ENCODE measurements at places on chromosomes 4 and X.
A peak's percentile ranks its signal among the peaks of the same experiment; 100 is the strongest.

DNA sequence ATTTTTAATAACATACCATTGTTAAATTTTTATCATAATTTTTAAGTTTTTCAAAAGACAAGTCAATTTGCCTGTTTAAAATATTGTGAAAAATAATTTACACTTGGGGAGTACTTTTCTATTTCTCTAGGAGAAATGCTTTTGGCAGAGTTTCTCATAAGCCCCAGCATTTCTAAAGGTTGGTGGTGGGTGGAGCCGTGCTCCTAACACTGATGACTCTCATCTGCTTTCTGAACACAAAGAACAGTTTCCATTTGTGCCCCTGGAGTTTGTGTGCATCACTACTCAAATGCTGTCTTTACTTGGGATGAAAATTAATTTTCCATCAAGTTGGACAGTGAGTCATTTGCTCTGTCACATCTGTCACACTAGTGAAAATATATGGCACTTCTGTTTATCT lies 57.6 kb downstream of the TNIP2 start:
- DNase-seq, result no peak

DNA sequence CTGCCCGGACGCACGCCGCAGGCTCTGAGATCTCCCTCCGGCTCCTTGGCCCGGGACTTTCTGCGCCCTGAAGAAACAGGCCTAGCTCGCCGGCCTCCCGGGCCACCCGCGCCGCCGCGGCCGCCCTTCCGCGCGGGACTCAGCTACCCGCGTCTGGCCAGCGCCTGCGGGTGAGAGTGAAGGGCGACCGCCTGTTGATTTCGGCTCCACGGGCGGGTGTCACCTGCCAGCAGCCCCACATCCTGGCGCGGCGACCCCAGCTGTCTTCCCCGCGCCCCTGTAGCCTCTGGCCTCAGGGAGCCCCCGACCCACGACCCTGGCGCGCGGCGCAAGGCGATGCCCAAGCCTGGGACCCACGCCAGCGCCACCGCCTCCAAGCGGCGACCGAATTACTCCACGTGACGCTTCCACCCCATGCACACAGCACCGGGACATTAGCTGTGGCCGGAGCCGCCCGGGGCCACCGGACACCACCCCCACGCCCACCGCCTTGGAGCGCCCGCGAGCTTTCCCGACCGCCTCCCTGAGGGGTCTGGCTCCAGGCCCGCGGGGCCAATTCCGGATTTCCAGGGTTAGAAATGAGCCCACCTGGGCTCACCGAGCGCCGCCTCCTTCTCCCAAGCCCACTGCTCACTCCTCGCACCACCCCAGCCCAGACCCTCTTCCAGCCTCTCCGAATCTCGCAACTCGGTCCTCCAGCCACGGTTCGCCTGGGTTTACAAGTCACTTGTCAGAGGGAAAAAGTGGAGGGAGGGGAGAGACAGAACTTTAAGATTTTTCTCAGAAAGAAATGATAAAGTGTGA lies 10.2 kb downstream of the ARX start:
- DNase-seq, result no peak

- DNase-seq, result no peak
Observed at GRCh38 chr4:149311076-149311475, 504.6 kb downstream of the IQCM start.

DNA sequence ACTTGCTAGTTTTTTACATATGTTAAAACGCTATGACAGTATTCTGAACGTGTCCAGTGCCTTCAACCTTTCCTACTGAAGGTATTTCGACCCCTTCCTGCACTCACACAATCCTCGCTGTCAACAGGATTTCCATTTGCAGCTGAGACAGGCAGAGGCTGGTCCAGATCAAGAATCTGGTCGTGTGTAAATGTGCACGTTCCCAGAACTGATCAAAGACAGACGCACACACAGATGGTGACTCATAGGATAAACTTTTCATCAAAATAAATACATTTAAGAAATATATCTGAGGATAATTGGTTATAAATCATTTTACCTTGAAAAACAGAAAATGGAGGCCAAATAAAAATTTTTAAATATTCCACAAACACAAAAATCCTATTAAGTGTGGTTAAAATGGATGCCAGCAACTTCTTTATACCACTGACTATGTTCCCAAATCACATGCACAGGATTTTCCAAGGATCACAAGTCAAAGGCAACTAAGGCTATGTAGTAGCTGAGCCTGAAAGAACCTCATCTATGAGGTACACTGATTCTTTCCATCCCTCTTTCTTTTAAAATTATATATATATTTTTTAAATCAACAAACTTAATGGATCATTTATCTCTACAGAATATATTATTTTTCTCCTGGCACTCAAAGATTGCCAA lies 85.9 kb downstream of the RNF150 start:
- DNase-seq, result no peak

DNA sequence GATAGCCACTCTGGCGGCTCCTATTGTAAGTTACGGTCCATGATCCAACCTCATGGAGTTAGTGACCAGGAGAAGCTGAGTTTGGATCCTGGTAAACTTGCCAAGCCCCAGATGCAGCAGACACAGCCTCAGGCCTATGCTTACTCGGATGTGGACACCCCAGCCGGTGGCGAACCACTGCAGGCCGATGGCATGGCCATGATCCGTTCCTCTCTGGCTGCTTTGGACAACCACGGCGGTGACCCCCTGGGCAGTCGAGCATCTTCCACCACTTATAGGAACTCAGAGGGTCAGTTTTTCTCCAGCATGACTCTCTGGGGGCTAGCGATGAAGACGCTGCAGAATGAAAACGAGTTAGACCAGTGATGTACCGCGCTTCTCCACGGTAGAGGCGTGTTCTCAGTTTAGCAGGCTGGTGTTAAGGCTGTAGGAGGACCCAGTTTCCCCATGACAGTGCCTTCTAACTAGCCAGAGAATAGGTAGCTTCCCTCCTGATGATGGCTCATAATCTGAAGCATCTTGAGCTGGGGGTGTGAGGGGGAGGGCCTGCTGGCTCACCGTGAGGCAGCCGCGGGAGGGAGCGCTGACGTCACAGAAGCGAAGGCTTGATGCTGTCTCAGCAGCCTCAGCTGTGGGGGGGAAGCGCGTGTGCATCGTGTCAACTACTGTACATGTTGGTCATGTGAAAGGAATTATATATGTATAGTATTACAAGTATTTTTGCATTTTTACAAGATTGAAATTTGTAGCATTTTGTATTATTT lies 31.1 kb downstream of the ZBTB49 start:
- no peak for DNase-seq

DNA sequence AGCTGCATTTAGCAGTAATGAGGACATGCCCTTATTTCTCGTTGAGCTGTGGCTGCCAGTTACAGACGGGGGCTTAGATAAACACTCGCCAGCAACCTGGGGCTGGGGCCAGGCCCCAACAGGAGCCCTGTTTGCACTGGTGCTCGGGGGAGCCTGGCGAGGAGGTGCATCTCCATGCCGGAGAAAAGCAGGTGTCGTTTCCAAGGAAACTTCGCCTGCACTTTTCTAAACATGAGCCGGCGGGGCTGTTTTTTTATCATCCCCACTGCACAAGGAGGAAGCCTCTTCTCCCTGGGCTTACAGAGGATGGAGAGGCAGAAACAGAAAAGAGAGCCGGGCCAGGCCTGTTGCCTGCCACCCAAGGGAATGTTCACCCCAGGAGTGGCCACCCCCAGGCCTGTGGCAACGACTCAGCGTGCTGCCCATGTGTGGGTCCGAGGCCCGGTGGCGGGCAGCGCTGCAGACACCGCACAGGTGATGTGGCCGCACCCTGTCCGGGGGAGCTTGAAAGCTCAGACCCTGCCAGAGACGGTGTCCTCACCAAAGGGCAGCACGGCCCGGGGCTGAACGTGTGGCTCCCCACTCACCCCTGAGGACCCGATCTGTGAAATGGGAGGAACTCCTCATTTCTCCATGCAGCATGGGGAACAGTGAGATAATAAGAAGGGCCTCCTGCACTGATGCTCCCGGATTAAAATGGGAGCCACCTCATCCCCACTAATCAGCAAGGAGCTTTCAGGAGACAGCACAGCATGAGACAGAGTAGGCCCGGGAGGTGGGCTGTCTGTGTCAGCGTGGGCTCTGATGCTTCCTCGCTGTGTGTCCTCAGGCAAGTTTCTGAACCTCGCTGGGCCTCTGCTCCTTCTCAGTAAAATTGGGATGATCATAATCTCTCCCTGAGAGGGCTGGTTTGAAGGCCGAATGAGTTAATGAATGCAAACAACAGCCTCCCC lies 33.8 kb upstream of the ADRA2C start:
- DNase-seq, result no peak

- DNase-seq, result no peak
Observed at GRCh38 chr4:159010563-159011260, 92.2 kb upstream of the RAPGEF2 start.

- DNase-seq, result no peak
Observed at GRCh38 chrX:153928846-153929245, 2.8 kb upstream of the ARHGAP4 start.

- no peak for DNase-seq
Observed at GRCh38 chr4:139416073-139416673, 37.7 kb upstream of the RAB33B start.

- DNase-seq, result peak; percentile 44
Observed at GRCh38 chrX:13669246-13669737, 16.4 kb downstream of the TCEANC start.

DNA sequence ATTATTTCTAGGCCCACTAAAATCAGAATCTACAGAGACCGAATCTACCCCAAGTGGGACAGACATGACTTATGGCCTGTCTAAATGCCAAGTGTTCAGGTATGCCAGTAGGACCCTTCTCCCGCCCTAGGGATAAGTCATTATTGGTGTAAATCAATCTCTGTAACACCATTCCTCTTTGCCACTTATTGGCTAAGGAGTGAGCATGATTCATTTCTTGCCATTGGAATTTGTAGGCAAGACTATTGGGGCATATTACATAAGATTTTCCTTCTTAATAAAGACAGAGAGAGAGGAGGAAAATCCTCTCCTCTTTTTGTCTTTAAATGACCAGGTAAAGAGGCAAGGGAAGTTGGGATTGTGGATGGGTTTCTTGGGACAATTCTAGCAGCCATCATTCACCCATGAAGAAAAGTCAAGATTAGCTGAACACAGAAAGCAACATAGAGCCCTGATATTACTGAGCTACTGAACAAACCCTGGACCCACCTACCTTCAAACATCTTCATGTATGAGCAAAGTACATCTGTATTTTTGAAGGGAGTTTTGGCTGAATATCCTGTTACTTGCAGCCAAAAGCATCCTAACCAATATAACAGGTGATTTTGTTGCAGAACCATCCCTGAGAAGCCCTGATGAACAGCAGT lies 2.6 kb downstream of the SLC9B2 start:
- no peak for DNase-seq

- DNase-seq, result no peak
Observed at GRCh38 chr4:8037150-8037769, 97.6 kb upstream of the AFAP1 start.

- DNase-seq, result no peak
Observed at GRCh38 chr4:108465886-108466500, 154.4 kb upstream of the RPL34 start.

- no peak for DNase-seq
Observed at GRCh38 chrX:125492439-125492838, 172.8 kb downstream of the TEX13C start.

GRCh38 chr4:86522349-86522748 lies 71.8 kb upstream of the PTPN13 start:
- no peak for DNase-seq

- DNase-seq, result peak; percentile 0
Observed at GRCh38 chrX:110167952-110168451, 149.9 kb downstream of the AMMECR1 start.

DNA sequence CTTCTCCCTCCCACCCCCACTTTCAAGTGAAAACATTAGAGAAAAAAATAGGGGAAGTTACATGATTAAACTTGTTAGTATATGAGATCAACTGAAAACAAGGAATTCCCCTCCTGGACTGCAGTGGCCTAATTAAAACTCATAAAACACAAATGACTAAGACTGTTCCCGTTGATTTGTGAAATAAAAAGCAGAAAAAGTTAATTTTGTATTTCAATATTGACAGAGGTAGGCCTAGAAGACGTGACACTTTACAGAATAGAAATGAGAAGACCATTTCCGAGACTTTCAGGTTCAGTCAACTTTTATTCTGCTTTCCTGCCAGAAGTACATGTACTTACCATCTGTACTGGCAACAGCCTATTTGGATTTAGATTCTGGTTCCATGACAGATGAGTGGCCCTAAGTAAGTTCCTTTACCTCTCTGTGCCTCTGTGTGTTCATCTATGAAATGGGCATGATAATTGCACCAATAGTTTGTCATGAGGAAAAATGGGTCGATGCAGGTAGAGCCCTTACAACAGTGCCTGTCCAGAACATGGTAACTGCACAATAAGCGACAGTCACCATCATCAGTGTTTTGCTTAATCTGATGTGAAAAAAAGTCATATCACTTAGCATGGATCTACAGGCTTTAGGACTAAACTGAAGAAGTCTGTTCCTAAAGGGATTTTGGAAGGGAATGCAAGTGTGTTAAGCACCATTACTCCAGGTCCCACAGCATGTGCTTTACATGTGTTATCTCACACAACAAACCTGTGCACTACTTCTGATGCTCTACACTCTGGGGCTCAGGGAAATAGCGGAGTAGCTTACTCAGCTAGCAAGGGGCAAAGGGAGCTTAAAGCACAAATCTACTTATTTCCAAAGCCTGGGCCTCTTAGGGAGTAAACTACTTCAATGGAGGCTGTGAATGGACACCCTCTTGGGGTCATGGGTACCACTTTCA lies 562.3 kb upstream of the DIPK2B start:
- DNase-seq, result no peak

DNA sequence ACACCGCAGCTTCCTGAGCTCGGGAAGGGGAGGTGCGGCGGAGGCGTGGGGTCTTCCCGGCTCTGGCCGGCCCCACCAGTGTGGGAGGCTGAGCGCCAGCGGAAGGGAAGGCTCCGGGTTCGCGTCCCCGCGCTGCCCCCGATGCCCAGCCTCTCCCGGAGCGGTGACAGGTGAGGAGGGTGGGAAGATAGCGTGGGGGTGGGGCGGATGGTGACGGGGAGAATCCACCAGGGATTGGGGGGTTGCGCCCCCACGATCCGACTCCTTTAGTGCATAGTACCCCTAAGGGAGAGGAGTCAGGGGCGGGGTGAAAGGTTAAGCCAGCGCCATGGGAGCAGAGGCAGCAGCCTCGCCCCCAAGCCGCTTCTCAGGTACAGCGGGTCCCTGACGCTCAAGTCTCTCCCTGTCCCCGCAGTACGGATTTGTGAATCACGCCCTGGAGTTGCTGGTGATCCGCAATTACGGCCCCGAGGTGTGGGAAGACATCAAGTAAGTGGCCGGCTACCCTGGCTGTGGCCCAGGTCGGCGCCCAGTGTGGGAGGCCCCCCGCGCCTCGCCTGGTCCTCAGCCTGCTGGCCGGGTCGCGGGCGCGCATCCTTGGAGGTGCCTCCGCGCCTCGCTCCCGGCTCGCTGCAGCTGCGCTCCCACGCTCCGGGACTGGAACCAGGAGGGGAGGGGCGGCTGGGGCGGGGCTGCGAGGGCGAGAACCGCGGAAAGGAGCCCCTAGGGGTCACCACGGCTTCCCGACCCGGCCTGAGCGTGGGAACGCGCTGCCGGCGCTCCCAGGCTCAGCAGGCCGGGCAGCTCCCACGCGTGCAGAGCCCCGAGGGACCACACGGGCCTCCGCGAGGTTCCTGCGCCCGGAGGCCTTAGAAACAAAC lies 791 bp downstream of the GUCY1B1 start:
- no peak for DNase-seq

Measured in amniotic stem cell (primary cell).